ENCODE measurements at places on chromosomes 3 and 15.

- DNase-seq = no peak
Measured at GRCh38 chr3:170523248-170523647, 62.6 kb downstream of the SLC7A14 start.

GRCh38 chr15:101133751-101134261, 118.0 kb downstream of the CHSY1 start:
- no peak for DNase-seq

- no peak for DNase-seq
Measured at GRCh38 chr15:85633859-85634258, 160.9 kb downstream of the KLHL25 start.

GRCh38 chr15:39431376-39431775, 149.5 kb upstream of the THBS1 start:
- DNase-seq = no peak

- DNase-seq = no peak
Measured at GRCh38 chr3:193774272-193774915, 181.4 kb downstream of the OPA1 start.

DNA sequence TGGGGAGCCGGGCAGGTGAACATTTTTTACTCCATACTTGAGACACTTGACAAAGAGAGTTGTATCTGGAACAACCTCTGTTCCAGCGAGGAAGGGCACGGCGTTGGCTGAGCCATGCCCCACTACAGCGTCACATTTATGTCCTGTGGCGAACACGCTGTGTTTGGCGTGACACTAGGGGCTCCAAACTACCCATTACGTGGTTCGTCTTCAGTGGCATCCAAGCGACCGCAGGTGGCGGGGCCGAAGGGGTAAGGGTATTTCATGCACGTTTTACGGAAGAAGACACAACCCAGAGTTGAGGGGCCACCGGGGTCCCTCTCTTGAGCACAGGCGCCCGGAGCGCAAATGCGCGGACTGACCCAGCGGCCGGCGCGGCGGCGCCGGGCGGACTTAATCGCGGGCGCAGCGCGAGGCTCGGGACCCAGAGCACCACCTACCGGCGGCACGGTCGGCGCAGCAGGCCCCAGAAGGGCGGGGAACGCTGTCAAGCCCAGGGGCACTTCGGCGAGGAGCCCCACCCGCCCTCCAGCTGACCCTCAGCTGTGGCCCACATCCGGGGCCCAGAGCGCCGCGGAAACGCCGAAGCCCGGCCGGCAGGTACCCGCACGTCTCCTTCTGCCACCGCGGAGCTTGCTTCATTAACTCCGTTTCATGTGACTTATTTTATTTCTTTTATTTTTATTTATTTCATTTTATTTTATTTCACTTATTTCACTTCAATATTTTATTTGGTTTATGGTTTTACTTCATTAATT, 36.4 kb upstream of the TRIM71 start:
- peak; percentile 78 for DNase-seq

- DNase-seq = no peak
Measured at GRCh38 chr3:46549989-46550388, 16.1 kb downstream of the LRRC2 start.

- no peak for DNase-seq
Measured at GRCh38 chr3:108408883-108409799, 101.3 kb downstream of the MYH15 start.

- DNase-seq = no peak
Measured at GRCh38 chr15:70059476-70060213, 38.1 kb downstream of the TLE3 start.

DNA sequence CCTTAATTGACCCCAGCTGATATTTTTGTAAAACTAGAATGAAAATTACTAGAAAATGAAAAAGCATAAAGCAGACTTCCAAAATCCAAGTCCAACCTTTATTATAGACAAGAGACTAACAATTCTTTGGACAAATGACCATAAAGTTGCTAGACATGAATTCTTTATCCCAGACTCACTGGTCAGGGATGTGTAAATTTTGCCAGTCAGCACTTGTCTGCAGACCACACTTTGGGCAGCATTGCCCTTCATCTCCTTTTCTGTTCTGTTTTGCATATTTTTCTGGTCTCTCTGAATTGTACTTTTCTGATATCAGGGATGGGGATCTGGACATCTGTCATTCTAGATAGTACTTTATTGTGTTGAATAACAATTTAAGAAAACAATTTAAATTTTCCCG, 10.1 kb upstream of the RBMS3 start:
- DNase-seq = no peak

GRCh38 chr15:100020189-100020588, 287.0 kb upstream of the LYSMD4 start:
- no peak for DNase-seq

- no peak for DNase-seq
Measured at GRCh38 chr3:29240248-29240647, 40.6 kb upstream of the RBMS3 start.

DNA sequence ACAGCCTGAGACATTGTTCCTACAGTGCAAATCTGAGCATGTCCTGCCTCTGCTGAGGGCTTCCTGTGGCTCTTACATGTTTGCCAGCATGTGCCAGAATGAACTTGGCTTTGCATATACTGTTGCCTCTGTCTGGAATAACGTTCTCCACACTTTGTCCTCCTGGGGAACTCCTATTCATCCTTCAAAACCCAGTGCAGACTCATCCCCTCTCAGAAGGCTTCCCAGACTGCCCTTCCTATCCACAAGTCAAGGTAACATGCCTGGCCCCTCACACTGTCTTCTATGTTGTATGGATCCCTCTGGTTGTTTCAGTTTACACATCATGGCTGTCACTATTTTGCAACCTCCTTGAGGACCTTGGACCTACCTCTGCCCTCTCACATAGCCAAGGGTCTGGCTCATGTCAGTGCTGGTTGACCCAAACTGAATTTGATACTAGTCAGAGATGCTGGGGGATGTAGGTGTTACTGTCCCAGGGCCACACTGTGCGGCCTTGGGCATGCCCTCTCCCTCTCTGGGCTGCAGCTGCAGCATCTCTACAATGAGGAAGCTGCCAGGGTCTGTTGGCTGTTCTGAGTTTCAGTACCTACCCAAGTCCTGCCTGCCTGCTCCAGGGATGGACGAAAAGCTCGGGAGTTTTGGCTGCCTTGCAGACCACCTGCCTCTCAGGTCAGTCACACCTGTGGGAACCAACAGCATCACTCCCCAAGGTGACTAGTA, 29.0 kb upstream of the TSPAN3 start:
- DNase-seq = no peak

- no peak for DNase-seq
Measured at GRCh38 chr3:124916837-124917409, 17.6 kb downstream of the MUC13 start.

GRCh38 chr3:42190701-42191442, 75.1 kb downstream of the CCK start:
- peak; percentile 68 for DNase-seq

GRCh38 chr15:24633082-24633481, 42.5 kb upstream of the NPAP1 start:
- DNase-seq = no peak

- DNase-seq = no peak
Measured at GRCh38 chr3:99863588-99863987, 45.9 kb downstream of the CMSS1 start.

DNA sequence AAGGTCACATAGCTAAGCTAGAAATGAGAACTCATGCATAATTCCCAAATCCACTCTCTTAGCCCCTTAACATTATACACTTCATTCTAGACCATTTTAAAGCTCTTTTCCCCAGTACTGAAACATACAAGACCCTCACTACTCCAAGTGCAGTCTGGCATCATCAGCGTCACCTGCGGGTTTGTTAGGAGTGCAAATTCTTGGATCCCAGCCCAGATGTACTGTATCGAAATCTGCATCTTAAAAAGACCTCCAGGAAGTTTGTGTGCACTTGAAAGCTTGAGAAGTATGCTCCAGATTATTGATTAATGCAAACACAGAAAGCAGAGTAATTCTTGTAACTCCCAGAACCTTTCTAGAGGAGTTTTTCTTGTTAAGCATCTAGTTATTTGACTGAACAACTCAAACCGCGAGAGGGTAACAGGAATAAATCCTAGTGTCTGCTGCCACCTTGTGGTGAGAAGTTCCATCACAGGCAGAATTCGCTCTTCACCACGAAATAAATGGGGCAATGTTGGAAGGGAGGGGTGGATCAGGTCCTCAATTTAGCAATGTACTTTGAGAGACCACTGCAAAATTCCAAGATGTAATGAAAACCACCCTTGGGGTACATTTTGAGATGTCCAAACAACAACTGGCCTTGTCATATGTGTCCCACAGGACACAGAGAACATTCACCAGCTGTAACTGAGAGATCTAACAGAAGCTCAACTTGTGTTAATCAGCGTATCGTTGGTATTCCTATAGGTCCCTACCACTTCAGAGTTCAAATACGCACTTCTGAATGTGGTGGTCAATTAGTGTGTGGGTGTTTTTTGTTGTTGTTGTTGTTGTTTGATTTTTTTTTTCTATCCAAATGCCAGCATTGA, 583 bp upstream of the C3orf49 start:
- DNase-seq = peak; percentile 25

DNA sequence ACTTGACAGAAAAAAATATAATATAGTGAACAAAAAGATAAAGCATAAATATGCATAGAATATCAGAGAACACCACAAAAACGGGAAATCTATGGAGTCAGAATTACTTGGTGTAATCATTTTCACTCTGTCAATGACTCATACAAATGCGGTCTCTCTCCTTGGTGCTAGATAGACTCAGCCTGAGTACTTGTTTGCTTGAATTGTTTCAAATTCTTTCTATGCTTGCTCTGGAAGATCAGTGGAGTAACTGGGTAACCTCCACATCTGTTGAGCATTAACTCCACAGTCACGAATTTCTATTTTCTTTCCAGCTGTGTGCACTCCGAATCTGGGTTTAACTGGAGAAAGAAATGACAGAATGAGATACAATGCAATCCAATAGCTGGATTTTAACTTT, 760.4 kb downstream of the ZPLD1 start:
- no peak for DNase-seq

DNA sequence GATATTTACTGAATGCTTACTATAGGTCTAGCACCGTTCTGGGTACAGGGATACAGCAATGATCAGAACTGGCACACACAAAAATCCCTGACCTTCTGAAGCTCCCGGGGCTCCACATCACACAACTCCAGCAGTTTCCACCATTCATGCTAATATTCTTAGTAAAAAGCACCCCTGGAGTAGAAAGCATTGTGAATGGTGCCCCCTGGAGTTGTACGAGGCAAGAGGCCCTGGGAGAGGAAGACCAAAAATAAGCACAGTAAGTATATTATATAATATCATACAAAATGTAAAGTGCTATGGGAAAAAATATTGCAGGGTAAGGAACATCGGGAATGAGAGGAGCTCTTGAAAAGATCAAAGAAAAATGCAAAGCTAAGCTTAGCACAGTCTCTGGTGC, 790 bp upstream of the SRGAP3 start:
- no peak for DNase-seq

- DNase-seq = no peak
Measured at GRCh38 chr15:65413760-65414144, 9.0 kb downstream of the IGDCC4 start.

GRCh38 chr15:54594115-54594514, 602.6 kb downstream of the RSL24D1 start:
- no peak for DNase-seq

GRCh38 chr3:149374793-149375500, 2.5 kb downstream of the TM4SF1 start:
- DNase-seq = no peak

DNA sequence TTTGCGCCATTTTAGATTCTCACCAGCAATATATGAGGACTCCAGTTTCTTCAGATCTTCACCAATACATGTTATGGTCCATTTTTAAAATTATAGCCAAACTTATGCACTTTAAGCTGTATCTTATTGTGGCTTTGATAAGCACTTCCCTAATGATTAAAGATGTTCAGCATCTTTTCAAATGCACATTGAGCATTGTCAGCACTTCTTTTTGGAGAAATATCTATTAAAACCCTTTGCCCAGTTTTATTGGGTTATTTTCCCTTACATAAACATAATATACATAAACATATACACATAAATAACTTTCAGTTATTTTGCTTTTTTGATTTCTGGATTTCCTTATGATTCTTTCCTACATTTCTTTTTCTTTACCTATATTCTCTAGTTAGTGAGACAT, 83.8 kb downstream of the ROBO1 start:
- no peak for DNase-seq

DNA sequence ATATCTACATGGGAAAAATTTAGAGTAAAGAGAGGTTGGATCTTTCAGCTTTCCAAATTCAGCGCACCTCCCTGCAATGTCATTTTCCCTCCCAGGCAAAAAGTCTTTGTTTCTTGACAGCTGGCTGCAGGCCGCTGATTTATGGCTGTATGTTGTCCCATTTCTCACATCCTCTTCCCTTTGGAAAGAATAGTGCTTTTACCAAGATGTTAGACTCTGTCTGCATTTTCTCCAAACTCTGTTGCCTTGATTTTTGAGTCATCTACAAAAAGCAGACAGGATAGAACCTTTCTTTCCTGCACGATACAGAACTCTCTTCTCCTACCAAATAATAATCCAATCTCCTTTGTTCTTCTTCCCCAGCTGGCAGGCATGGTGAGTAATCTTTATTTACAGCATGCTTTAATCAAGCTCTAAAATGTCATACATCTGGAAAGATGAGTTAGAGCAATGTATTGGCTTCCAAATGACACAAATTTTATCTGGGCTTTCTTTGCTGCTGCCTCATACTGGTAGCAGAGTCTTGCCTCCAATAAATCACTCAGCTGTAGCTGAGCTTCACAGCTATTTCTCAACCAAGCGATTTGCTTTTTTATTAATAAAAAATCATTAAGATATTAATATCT, 101.9 kb downstream of the PIK3R4 start:
- DNase-seq = no peak

- DNase-seq = no peak
Measured at GRCh38 chr3:23987356-23987755, 42.3 kb downstream of the NR1D2 start.

DNA sequence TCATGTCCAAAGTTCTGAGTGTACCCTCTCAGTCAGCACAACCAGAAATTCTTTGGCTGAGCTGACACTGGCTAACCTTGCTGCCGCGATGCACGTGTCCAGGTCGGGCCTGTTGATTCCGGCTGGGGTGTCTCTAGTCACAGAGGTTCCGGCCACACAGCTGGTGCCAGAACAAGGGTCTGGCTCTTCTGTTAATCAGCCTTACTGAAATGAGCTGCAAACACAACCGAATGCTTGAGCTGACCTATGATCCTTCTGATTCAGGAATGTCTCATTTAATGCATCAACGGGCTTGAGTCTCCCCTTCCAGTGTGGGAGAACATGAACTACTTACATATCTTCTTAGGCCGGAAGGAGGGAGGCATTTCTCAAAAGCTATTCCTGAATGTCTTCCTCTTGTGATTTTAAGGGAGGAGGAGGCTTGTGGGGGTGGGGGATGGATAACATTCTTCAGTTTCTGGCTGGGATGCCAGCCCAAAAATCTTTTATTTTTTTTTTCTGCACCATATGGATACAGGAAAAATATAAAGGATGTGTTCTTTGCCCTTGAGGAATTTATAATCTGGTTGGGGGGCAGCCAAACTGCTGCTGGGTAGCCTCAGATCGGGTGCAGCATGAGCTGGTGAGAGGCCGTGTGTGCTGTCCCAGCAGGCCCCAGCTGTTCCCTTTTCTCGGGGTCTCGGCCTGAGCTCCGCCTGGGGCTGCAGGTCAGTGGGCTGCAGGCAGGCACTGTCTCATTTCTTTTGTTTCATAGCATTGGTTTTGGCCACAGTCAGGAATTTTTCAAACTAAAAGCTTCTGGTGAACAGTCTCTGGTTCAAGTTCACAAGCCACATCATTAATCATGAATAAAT, 319.1 kb upstream of the TBL1XR1 start:
- DNase-seq = no peak

- no peak for DNase-seq
Measured at GRCh38 chr3:161647936-161648470, 151.4 kb downstream of the OTOL1 start.
